MG63 (cell line): ENCODE measurements at places on chromosomes 1 and 21. TPM values are rescaled to one million over a fixed set of nuclear protein-coding genes. Genes with fewer than 3 reads are reported as not detected.

DNA sequence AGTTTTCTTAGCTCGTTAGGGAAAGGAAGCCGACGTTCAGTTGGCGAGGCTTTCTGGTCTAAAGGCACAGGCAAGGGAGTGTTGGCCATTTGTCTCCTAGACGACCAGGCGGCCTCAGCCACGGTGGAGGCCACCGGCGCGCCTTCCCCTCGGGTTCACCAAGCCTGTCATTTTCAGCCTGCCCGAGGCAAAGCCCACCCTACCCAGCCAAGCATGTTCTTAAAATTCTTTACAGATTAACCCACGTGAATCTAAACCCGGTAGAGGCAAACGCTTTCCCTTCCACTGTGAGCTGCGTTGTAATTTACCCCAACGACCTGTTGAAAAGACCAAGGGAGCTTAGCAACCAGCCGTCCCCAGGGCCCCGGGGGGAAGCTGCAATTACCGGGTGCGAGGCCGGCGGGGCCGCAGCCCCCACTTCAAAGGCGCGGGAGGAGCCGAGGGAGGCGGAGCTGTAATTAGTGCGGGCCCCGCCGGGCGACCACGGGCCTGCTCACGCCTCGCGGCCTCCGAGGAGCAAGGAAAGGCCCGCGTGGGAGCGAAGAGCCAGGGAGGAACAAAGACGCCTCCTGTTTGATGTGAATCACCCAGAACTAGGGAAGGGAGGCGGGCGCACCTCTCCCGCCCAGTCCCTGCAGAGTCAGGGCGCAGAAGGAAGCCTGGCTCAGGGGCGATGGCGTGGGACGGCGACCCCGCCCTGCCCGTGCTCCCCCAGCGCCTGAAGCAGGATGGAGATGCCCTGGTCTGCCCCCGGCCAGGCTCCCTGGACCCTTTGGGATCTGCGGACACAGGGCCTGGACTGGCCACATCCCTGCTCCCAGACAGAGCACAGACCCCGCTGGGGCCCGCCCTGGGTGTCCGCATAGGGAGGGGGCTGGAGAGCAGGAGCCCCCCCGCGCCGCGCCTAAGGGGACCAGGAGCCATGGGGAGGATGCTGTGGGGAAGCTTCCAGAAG lies 12.1 kb upstream of the TSPEAR start:
- DNase-seq: no peak

- DNase-seq: no peak
These were observed 9.1 kb downstream of the NECAP2 start for GRCh38 chr1:16449666-16450065.

GRCh38 chr1:246165826-246166709 lies 341.0 kb downstream of the SMYD3 start:
- no peak for DNase-seq

- DNase-seq: no peak
These were observed 19.8 kb downstream of the AVPR1B start for GRCh38 chr1:206097381-206097780.

DNA sequence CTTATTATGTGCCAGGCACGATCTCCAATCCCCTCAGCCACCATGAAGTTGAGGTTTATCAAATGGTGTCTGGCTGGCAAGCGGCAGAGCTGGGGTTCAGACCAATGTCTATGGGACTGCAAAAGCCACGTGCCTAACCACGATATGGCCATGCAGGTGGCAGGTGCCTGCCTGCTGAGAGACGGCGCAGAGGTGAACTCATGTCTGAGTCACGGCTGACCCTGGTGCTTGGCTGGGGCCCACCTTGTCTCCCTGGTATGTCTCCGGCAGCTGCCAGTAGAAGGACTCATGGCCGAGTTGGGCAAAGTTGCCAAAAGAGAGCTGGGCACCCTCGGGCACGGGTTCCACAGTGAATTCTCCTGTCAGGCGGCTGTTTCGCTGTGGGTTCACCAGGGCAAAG lies 59.9 kb downstream of the LDLRAD2 start:
- DNase-seq: peak; percentile 13

GRCh38 chr1:39410915-39411436 lies 80.5 kb upstream of the BMP8A start:
- peak; percentile 81 for DNase-seq

GRCh38 chr1:53373246-53373645 lies 45.4 kb upstream of the LRP8 start:
- DNase-seq: no peak

DNA sequence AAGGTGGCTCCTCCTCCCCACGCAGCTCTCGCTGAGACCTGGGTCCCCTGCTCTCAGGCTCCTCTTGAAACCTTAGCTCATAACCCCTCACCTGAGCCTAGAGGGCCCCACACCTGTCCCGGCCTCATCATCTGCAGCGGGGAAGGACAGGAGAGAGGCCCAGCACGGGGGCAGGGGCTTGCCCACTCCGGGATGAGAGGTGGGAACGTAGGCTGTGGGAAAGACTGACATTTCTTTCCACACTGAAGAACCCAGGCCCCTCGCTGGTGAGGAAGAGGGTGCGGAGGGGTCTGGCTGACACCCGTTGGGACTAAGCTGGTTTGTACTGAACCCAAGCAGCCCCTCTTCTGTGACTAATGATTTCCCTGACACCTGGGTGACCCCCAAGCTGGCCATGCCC lies 14.0 kb upstream of the NES start:
- DNase-seq: no peak

DNA sequence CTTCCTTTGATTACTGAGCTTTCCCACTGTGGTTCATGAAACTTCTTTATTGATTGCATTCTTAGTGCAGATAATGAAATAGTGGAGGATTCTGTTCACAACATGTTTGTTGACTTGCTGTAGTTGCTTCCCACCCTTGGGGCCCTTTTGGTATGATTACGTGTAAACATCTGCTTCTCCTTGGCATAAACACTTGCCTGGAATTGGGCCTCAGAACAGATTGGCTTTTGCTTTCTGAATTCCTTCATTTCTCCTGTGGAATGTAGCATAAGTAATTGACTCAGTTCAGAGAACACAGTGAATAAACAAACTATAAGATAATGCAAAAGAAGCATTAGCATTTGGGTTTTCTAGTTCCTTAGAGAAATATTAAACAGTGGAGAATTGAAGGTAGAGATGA lies 59.5 kb upstream of the LAMC2 start:
- DNase-seq: peak; percentile 50

DNA sequence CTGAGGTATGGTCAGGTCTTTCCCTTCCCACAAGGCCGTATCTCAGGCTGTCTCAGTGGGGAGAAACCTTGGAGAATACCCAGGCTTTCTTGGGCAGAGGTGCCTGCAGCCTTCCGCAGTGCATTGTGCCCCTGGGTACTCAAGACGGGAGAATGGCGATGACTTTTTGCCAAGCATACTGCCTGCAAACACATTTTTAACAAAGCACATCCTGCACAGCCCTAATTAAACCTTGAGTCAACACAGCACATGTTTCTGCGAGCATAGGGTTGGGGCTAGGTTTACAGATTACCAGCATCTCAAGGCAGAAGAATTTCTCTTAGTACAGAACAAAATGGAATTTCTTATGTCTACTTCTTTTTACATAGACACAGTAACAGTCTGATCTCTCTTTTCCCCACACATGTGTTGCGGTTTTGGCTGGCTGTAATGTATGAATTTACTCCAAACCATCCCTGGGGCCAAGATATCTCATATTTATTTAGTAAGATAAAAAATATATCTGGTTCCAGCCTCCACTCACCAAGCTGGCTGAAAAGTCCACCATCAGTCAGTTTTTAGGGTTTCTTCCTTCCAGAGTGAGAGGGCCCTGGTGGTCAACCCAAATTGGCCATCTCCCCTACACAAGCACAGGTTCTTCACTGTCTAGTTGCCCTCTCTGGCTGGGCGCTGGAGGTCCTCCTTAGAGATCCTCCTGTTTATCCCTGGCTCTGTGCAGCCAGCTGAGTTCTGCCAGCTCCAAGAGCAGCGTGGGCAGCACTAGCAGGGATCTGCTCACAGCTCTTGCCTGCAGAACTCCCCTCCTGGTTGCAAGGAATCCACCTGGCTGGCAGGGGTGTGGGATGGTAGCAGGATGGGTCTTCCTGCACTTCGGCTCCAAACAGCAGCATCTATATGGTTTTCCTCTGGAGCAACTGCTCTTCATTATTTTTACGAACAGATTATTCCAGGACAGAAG lies 2.6 kb downstream of the FAAH start:
- DNase-seq: no peak

DNA sequence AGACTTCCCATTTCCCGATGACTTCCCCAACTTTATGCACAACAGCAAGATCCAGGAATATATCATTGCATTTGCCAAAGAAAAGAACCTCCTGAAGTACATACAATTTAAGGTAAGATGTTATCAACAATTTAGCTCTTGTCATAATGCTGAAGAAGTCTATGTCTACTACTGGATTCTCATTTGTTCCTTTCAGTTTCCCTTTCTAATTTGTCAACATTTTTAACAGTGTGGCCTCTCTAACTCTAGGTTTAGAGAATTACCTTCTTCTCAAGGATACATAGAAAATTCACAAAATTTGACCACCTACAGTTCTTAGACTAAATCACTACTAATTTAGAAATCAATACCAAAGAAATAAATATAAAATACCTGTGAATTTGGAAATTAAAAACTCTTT lies 13.2 kb downstream of the FMO3 start:
- no peak for DNase-seq

DNA sequence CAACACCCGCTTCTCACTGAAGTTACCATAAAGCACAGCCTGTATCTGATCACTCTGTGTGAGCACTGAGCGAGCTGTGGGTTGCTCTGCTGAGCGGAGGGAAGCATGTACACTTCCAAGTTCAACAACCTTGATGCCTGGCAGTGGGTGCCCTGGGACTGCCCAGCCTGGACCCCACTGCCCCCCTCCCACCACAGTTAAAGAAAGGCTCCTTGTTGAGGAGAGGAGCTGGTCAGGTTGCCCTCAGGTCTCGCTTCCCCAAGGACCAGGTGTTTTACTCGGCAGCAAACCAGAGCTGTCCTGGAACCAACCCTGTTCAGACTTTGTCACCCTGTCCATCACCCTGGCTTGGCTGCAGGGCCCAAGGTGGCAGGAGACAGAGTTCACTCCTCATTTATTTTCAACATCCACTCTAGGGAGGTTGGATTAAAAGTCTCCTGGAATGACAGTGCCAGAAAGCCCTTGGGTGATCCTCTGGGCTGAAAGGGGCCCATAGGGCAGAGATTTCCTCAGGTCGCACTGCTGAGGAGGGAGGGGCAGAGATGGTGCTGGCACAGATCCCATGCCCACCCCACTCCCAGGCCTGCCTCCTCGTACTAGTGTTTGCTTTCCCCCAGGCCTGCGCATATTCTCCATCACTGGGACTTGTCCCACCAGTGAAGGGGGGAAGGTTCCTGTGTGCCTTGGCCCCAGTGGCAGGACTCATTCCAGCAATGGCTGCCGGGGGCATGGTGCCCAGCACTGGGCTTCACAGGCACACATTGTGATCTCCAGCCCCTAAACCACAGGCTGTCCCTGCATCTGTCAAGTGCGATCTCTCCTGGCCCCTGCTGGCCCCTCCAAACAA lies 101.7 kb downstream of the TRABD2B start:
- DNase-seq: no peak

- DNase-seq: no peak
These were observed 1269.6 kb upstream of the ADGRL2 start for GRCh38 chr1:80531182-80531581.

The IL12RB2 gene
- not detected in 2 replicates for total RNA-seq

The CFHR4 gene
- total RNA-seq: not detected in 2 replicates

The CGN gene
- 0.05 TPM in 1 of 2 replicates, not detected in the other for total RNA-seq

The SPATA21 gene
- total RNA-seq: not detected in 2 replicates
